ENCODE measurements at places on chromosomes 11 and 22.

DNA sequence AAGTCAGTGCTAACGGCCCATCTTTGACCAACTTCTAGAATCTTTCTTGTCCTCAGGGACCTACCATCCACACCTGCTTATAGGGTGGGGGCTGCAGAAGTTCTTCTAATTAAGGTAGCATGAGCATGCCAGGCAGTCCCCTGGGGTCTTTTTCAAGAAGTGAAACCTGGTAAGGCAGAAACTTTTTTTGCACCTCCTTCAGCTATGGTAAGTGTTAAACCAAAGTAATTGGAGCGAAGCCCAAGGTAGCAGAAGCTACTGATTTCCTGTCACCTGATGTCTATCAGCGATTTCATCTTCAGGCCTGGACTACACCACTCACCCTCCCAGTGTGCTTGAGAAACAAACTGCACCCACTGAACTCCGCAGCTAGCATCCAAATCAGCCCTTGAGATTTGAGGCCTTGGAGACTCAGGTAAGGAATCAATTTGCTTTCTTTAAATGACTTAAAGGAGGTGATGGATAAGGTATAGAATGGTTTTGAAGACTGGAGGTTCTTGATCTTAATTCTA is at the start of gene MS4A1:
MS4A1 (plus strand) TSS at position 317 of the 512 bp plus-strand sequence. CDS start 6,528 bp downstream, outside the sequence.
- no peak for DNase-seq

DNA sequence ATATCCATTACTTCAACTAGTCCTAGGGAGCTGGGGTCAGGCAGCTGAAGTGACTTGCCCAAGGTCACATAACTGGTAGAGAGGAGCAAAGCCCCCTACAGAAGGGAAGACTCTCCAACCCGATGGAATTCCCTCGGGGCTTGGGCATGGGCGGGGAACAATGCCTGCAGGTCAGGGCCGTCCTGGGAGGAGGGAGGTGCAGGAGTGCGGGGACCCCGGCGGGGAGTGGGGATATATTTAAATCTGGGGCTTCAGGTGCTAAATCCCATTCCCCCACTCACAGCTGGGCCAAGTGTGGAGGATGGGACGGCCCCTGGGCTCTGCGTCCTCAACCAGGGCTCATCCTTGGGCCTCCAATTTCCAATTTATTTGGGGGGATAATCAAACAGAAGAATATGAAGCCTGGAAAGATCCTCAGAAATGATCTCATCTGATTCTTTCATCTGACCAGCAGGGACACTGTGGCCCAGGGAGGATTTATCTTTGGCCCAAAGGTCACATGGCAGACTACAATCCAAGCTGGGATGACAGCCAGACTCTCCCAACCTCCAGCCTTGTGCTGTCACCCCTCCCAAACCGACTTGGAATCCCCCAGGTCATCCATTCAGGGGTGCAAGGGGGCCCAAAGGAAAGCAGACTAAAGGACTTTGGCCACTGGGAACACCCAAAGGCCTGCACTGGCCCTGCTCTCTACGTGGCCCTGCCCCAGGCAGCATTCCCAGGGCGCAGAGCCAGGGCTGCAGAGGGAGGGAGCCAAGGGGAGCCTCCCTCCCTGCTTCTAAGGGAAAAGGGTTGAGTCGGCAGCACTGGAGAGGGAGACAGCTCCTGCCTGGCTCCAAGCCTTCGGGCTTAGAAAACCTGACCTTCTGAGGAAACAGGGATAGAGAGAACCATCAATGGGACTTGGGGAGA is 8.7 kb upstream of the C1QTNF6 start:
- peak; percentile 75 for DNase-seq

GRCh38 chr22:17580441-17581031 is 17.2 kb downstream of the SLC25A18 start:
- DNase-seq, result peak; percentile 84

DNA sequence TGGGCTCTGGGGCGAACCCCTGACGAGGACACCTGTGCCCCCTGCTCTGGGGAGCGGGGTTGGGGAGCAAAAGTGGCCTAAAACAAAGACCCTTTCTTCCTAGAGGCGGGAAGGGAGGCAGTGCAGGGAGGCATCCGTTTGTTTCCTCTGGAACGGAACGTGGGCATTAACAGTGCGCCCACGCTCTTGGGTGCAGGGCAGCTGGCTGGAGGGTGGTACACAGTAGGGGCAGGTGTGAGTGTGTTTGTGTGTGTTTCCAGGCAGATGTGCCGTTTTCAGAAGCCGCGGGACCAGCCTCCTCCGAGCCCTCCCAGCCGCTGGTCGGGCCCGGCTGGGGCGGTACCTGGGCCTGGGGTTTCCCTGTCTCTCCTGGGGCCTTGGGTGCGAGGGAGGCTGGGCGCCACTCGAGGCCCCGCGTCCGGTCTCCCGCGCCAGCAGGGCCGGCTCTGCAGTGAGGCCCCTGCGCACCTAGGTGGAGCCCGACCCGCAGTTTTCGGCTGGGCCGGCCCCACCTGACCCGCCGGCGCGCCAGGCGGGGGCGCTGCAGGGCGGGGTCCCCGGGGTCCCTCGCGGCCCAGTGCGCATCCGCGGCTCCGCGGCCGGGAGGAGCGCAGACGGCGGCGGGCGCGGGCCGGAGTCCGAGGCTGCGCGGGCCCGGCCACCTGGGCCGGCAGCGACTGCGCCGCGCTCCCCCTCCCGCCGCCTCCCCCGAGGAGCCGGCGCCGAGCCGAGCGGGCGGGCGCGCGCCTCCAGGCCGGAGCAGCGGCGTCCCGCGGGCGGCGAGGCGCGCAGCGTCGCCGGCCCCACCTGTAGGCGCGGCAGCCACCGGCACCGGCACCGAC is 1252.7 kb downstream of the BRD1 start:
- DNase-seq, result peak; percentile 78

- DNase-seq, result peak; percentile 74
These were observed at the start of gene FRMD8 for GRCh38 chr11:65386307-65387140. TSS of gene FRMD8 (plus strand) at chr11:65386637. CDS start at chr11:65387037, 400 bp downstream.

GRCh38 chr22:45304971-45305370 is 4.8 kb upstream of the FAM118A start:
- no peak for DNase-seq

GRCh38 chr11:128775468-128775867 is 81.6 kb downstream of the FLI1 start:
- peak; percentile 47 for DNase-seq

GRCh38 chr11:47797633-47798032 is 30.5 kb upstream of the FNBP4 start:
- no peak for DNase-seq

DNA sequence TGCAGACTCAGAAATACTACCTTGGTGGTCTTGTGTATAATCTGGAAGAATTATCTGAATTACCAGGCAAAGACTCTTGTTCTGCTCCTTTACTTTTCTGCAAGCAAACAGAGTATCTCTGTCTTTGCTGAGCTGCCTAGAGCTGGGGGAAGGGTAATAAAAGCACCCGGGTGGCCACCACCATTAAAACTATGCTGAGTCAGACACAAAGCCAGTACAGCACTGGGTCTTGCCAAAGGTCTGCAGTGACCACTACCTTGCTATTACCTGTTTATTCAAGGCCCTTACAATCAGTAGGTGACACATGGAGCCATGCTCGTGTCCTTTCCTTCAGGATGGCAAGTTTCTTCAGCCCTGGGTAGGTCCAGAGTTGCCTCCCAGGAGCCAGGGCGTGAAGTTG is 420.6 kb upstream of the CNTN5 start:
- no peak for DNase-seq

DNA sequence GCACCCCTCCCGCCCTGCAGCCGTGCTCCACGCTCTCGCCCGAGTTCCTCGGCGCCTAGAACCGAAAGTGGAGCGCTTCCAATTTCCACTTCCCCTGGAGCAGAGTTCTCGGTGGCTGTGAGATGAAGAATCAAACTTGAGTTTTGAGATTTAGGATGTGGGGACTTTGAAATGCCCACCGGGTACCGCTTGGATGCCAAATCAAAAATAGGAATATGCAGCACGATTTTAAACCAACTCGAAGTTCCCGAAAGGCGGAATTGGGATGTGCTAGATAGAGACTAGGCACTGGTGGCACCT is 569 bp downstream of the POLA2 start:
- no peak for DNase-seq

DNA sequence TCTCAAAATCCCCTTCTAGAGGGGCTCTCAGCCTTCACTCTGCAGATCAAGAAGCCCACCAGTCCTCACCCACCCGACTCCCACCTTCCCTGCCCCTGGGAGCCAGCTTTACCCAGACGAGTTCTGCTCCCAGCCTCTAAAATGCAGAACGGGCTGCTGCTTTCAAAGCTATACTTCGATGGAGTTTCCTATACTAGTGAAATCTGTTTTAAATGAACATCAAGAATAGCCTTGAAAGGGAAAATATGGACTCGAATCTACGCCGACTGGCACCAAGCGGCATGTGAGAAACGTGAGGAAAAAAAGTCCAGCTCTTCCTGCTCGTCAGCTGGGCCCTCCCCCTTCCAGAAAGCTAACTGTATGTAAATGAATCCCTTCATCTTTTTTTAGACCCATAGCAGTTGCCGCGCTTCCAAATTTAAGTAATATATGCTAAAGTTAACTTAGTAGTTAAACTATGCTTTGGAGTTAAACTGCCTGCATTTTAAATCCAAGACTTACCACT is 211.7 kb downstream of the NTM start:
- no peak for DNase-seq

GRCh38 chr11:57502376-57502775 is 13.1 kb downstream of the SLC43A1 start:
- no peak for DNase-seq

GRCh38 chr11:1573077-1573902 is 1.2 kb upstream of the DUSP8 start:
- peak; percentile 8 for DNase-seq

DNA sequence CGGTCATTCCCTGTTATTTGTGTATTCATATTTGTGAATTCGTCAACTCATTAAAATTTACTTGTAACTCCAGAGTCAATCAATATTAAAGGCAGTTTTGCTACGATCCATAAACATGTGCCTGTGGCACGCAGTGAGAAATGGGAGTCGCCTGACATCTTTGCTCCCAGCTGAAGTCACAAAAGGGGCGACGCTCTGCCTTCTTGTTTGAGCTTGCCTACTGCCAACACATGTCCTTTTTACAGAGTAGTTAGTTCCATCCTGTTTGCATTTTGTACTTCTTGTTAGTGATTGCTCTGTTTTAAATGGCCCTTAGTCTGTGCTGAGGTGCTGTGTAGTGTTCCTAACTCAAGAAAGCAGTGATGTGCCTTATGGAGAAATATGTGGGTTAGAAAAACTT is 305.3 kb downstream of the ETS1 start:
- DNase-seq, result no peak

- no peak for DNase-seq
These were observed 7.4 kb upstream of the ANO1 start for GRCh38 chr11:70070706-70071105.

- no peak for DNase-seq
These were observed 12.1 kb upstream of the OMP start for GRCh38 chr11:77090373-77091111.

GRCh38 chr11:134224710-134225664 is 516 bp downstream of the VPS26B start:
- peak; percentile 32 for DNase-seq

DNA sequence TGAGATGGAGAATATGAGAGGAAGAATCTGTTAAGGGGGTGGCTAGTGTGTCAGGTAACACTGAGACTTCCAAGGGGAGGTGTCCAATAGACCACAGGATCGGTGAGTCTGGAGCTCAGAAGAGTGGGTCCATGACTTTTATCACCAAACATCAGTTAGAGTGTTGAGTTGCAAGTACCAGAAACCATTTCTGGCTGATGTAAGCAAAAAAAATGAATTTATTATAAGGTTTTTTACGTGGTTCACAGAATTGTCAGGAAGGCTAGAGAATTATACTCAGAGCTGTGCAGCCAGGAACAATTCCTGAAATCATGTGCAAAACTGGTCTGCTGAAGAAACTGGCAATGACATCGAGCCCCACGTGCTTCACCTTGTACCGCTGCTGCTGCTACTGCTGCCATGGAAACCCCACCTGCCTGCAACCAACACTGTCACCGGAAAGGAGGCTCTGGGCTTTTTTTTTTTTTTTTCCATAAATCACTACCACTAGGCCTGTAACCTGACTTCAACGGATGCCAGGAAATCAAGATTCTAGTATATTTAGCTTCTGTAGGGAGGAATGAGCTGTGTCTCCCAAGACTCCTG is 16.6 kb upstream of the STK33 start:
- DNase-seq, result no peak

DNA sequence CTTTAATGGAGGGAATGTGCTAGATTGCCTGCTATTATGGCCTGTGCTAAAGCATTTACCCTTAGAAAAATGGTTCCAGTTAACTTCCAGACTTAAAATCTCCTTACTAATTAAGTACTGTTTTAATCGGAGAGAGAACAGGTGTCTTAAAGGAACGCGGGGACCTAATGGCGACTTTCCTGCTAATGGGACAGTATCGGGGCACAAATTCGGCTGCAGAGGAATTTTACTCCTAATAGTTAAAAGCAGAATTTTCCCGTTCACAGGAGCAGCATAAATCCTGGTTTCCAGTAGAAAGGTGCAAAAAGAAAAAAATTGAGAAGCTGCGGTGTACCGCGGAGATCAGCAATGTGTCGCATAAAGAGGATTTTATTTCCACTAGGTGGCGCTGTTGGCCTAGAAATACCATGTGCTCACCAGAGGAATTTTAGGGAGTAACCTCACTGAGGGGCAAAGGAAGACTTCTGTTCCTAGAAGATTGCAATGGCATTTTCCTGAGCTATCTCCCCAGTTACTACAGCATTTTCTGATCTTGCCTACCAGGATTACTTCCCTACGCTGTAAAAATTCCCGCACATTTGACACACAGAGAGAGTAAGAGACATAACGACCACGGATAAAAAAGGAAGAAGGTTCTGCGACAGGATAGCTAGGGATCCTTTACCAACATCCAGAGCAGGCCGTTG is 44.5 kb downstream of the ZNF280B start:
- peak; percentile 65 for DNase-seq

DNA sequence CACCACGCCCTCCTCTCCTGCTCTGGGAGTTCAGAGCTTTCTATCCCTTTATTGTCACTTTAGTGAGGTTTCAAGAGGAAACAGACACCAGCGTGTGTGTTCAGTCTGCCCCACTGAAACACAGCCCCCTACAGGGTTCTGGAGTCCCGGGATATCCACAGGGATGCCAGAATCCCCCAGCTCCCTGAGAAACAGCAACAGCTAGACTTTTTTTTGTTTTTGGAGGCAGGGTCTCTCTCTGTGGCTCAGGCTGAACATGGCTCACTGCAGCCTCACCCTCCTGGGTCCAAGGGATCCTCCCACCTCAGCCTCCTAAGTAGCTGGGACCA is 10.4 kb downstream of the SULT4A1 start:
- DNase-seq, result no peak

GRCh38 chr11:130094614-130095013 is 24.9 kb downstream of the APLP2 start:
- no peak for DNase-seq

DNA sequence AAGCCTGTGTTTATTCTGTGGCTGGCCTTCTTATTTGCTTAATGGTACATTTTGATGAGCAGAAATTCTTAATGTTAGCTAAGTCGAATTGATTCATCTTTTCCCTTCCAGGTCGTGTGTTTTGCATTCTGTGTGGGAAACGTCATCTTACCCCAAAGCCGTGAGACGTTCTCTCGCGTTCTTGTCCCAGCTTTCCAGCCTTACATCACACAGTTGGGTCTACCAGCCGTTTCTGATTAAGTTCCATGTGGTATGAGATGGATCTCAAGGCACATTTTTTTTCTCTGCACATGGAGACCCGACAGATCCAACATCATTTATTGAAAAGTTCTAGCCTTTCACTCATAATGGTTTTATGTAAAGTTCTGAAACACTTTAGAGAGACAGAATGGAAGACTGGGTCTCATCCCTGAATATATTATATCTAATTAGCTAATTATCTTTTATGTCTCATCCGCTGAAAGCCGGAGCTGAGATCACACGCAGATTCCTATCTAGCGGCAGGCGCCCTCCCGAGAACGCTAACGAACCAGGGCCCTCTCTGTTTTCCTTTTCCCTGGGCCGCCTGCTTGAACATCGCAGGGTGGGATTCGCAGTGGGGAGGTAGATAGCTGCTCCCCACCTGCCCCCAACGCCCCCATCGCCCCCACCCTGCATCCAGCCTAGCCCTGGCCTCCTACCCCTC is 1162.2 kb downstream of the BRD1 start:
- no peak for DNase-seq

Measured in ELF-1 (cell line).